ENCODE measurements at places on chromosomes 12 and 14.

- no peak for DNase-seq
These were observed 3.7 kb downstream of the ANG start for GRCh38 chr14:20692116-20692751.

DNA sequence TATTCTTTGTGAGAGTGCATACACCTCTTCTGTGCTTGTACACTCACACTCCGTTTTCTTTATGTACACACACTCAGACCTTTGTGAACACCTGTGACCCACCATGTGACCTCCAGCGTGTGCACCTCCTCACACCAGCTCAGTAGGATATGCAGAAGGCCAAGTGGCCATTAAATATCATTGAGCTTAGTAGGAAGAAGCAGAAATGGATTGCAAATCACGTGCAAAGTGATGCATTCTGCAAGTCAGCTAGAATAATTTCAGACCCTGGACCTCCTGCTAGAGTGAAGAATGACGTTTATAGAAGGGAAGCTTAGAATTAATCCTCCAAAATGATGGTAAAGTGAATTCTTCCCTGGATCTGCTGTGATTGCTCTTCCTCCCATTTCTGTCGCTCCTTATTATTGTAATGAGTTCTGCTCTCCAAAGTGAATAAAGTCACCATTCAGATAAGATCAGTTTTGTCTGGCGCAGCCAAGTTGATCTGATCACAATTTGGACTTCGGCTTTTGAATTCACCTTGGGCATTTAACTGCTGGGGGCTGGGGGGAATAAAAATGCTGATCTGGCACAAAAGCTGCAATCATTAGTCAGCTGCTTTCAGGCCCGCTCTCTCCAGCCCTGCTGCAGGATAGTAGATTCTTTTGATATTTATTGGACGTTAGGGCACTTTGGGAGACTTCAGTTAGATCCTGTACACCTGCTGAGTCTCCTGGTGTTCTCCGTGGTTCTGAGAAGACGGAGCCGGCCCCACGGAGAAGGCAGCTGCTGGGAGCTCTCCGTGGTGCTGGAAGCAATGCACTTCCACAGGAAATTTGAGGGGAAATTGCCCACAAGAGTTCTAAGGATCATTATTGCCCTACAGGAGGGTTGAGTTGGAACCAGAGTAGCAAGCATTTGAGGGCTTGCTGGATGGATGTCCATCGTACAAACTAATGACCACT, 12.4 kb upstream of the NRXN3 start:
- DNase-seq = no peak

- no peak for DNase-seq
These were observed 60.6 kb upstream of the HECTD1 start for GRCh38 chr14:31268216-31268615.

DNA sequence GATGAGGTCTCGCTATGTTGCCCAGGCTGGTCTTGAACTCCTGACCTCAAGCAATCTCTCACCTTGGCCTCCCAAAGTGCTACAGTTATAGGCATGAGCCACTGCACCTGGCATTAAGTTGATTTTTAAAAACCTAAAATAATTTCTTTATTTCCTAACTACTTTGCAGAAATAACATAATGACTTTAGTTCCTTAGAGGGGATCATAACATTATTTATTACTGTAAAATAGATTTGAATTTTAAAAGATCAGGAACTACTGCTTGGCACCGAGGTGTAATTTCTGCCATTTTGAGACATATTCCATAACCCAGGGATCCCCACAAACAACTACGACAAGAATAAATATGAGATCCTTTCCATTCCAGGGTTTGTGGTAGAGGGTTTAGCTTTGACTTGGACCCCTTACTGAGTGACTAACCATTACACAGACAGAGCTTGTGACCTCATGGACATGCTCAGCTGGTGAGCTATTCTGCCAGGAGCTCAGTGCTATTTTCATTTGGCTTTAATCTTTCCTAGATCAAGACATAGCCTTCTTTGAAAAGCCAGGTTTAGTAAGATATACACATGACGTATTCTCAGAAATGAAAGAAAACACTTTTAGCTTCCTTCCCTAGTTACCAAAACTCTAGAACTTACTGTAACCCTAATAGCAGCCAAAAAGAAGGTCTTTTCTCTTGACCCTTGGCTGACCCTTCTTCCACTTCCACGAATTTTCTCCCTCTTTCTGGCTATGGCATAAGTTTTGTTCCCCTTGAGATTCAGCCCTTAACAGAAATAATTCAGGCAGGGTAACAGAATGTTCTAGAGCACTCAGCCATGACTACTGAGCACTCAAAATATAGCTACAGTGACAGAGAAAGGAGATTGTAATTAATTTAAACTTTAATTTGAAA, 75.1 kb upstream of the NUDT4 start:
- DNase-seq = no peak

GRCh38 chr12:26101350-26101734, 23.5 kb downstream of the BHLHE41 start:
- DNase-seq = no peak

- DNase-seq = no peak
These were observed 155.0 kb upstream of the C14orf180 start for GRCh38 chr14:104424406-104425072.

DNA sequence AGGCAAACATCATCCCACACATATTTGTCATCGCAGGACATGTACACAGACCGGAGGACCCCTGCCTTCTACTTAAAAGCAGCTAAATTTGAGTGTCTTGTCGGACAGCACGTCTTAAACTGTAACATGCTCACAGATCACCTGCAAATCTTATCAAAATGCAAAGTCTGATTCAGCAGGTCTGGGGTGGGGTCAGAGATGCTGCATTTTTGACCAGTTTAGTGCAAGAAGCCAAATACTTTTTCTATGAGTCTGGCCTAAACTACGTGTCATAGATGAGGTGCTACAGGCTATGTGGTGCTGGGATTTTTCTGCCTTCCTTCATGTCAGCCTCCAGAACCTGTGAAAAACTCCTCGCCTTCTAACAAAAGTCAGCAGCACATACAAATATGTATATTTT, 178.8 kb upstream of the LHX5 start:
- DNase-seq = no peak

DNA sequence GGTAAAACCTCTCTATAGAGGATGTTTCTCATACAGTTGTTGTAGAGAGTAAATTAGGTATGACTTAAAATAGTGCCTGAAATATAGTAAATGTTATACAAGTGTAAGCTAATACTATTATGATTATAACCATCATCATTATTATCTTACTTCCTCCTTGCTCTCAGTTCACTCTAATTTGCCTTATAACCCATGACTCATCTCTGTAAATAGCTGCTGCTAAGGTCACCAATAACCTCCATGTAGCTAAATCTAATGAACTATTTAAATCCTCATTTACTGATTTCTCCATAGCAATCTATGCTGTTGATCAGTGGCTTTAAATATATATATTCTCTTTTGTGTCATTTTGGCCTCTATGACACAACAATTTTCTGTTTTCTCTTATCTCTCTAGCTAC, 109.6 kb downstream of the RMST start:
- DNase-seq = no peak

DNA sequence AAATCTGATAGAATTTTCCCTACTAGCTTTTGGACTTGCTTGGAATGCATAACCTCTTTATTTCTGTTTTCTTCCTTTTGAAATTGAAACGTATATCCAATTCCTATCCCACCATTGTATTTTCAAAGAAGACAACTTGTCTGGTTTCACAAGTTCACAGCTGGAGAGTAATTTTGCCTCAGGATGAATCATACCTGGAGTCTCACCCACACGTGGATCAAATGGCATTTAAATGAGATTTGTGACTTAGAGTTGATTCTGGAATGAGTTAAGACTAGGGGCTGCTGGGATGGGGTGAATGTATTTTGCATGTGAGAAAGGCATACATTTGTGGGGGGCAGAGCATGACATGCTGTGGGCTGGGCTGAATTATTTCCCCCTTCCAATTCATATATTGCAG, 516.5 kb upstream of the MGAT4C start:
- DNase-seq = no peak

DNA sequence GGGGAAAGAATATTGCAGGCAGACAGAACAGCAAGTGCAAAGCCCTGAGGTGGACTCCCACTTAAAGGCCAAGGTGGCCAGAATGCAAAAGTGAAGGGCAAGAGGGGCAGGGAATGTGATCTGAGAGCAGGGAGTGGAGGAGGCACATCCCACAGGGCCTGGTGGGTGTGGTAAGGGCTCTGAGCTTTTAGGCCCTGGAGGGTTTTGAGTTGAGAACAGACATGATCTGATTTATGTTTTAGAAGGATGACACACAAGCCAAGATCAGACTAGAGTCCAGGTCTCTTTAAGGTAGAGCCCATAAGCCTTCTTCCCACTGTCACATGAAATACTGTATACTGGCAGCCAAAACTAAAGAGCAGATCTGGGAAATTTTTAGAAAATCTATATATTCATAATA, 162.5 kb downstream of the SLC38A4 start:
- DNase-seq = no peak

DNA sequence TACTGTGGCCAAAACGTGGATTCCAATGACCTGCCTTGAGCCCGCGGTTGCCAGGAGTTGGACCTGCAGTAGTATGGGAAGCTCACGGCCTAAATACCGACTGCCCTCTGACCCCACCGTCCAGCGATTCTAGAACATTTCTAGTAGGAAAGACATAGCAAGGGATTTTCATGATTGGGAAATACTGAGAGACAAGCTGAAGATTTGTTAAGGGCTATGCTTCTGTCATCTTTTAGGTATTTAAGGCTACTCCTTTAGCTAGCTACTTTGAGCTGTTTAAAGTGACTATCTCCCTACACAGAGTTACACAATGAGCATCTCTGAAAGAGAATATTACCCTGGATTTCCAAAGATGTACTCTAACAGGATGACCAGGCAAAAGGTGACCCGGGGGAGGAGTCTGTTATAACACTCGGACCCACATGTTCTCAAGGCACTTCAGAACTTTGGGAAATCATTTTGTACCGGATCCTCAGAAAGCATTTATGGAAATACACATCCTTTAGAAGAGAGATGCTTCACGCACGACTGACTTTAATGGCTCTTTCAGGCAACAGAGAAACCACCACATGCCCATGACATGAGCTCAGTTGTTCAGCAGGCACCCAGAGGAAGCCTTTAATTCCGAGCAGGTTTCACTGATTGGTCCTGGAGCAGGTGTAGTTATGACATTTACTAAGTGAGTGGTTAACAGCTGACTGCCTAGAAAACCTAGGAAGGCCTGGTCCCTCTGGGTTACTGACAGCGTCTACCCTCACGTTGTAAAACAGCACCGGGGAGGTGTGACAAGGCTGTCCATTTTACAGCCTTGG, 4.2 kb downstream of the BAG5 start:
- no peak for DNase-seq

DNA sequence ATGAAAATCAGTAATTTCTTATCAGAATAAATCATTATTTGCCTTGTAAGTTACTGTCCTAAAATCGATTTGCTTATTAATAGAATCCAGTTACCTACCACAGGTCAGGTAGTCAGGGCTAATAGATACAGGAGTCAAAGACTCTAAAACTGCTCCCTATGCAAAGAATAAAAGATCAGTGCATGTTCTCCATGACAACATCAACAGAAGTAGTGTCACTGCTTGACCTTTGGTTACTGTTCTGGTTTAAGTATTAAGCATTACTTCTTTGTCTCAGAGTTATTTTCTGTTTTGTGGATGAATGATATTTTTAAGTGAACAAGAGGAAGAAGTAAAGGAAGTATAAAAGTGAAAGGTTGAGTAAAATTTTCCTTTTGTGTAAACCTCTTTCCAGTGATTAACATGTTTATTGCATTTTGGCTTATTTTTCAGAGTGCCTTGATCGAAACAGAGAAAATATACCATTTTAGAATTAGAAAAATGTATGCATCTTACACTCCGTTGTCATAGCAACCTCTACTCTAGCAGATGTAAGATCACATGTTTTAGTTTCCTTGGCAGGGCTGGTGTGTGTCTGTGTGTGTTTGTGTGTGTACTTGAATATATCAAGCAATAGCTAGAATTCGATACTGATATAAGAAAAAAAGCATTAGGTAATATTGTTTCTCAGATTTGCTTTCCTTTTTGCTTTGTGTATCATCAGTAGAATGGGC, 44.7 kb downstream of the ABCD2 start:
- no peak for DNase-seq

DNA sequence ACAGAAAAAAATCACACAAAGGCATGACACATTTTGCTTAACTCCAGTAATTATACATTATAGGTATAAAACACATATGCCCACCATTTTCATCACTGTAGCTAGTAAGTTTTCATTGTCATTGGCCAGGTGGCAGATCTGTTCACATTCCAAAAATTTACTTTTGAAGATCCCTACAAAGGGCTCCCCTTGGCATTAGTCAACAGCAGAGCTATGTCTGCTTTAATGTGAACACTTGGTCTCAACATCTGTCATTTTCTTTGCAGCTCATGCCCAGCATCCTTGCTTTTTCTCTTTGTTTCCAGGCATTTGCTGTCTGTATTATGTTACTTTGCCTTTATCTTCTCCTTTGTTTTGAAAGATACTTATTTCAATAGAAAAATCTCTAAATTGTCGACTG, 519.1 kb upstream of the FOXG1 start:
- no peak for DNase-seq

DNA sequence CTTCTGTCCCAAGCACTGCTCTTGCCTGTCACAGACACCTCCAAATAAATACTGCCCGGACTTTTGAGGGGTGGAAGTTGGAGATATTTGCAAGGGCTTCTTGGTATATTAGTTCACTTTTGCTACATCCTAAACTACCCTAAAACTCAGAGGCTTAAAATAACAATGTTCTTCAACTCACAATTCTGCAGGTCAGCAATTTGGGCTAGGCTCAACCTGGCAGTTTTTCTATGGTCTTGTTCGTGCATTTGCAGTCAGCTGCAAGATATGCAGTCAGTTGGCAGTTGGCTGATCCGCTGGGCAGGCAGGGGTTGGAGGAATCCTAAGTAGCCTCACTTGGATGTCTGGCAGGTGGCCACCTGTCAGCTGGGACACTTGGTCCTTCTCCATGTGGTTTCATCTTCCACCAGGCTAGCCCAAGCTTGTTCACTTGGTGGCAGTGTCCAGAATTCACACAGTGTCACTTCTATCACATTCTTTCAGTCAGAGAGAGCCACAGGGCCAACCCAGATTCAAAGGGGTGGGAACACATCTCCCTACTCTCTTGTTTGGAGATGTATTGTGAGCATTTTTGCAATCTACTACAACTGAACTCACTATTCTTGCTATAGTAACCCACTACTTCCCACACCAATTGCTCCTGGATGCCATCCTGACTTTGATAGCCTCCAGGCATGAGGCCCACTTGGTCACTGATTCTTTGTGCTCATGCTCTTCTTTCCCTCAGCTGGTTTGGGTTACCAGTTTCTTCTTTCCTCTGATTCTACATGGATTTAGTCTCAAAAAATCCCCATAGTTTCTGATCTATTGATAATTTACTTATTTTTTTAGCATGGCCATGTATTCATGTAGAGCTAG, 27.8 kb upstream of the CAPRIN2 start:
- DNase-seq = no peak

GRCh38 chr12:26938701-26939062, 412 bp downstream of the FGFR1OP2 start:
- no peak for DNase-seq

GRCh38 chr14:21923820-21924219, 250.2 kb upstream of the OR4E1 start:
- DNase-seq = no peak

GRCh38 chr14:57461777-57462320, 31.8 kb downstream of the CCDC198 start:
- DNase-seq = no peak

- DNase-seq = no peak
These were observed 18.8 kb upstream of the BEGAIN start for GRCh38 chr14:100605706-100606686.
